ENCODE measurements at places on chromosomes 7 and 10.
A peak's percentile ranks its signal among the peaks of the same experiment; 100 is the strongest.

DNA sequence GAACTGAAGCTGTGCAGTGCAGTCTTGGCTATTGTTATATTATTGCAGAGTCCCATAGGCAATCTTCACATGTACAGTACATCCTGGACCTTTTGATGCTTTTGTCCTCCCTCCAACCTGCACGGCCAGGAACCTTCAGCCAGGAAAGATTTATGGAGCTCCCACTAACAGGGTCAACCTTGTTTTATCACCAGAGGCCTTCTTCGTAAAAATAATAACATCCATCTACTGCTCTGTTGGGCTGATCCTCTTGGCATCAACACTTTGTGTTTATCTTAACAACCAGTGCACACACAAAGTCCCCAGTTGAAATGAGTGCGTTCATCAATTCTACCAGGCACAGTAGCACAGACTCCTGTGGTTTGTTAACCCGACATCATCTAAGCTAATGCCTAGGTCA is 72.4 kb downstream of the AGMO start:
- no peak for DNase-seq

DNA sequence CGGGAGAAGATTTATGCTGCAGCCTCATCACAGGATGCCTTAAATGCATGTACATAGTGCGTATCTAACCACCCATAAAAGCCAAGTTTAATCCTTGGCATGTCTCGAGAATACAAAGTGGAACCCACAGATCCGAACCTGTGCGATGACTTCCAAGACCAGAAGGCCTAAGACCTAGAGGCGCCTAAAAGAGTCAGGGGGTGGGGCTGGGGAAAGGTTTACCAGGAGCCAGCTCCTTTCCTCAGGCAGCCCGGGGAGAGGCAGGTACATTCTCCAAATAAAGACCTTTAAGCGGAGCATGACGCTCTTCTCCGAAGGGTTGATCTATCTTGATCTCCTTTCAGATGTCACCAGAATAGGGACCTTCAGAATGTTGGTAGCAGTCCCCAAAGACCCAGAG is 9.7 kb downstream of the SP8 start:
- DNase-seq = no peak

DNA sequence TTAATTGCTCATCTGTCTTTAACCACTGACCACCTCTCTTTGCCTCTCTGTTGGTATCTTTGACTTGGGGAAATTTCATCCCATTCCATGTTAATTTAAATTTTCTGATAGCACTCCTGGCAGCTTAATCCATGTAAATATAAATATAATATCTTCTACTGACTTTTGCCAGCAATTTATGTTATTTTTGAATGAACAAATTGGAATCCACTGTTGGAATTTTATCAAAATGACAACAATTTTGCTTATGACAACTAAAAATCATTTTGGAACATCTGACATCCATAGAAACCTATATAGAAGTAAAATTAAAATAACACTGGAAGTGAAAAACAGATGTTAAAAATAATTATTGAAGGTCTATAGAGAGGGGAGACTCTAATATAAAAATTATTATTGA is 176.5 kb upstream of the AKR1E2 start:
- DNase-seq = no peak

- peak; percentile 68 for DNase-seq
Measured at GRCh38 chr10:6050801-6051445, 11.2 kb downstream of the IL2RA start.

GRCh38 chr10:132434405-132435005 is 37.5 kb downstream of the PWWP2B start:
- DNase-seq = no peak

DNA sequence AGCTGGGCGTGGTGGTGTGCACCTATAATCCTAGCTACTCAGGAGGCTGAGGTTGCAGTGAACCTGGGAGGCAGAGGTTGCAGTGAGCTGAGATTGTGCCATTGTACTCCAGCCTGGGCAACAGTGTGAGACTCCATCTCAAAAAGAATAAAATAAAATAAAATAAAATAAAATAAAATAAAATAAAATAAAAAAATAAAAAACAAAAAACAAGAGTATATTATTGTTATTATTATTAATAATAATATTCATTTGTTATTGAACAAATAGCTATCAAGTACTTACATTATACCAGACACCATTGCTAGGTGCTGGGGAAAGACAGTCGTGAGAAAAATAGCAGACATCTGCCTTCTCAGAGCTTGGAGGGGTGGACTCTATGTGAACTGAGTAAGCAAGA is 24.1 kb downstream of the PAX2 start:
- DNase-seq = no peak

GRCh38 chr10:71835671-71836595 is 15.1 kb downstream of the PSAP start:
- DNase-seq = no peak

- no peak for DNase-seq
Measured at GRCh38 chr10:24341371-24341770, 132.4 kb downstream of the KIAA1217 start.

DNA sequence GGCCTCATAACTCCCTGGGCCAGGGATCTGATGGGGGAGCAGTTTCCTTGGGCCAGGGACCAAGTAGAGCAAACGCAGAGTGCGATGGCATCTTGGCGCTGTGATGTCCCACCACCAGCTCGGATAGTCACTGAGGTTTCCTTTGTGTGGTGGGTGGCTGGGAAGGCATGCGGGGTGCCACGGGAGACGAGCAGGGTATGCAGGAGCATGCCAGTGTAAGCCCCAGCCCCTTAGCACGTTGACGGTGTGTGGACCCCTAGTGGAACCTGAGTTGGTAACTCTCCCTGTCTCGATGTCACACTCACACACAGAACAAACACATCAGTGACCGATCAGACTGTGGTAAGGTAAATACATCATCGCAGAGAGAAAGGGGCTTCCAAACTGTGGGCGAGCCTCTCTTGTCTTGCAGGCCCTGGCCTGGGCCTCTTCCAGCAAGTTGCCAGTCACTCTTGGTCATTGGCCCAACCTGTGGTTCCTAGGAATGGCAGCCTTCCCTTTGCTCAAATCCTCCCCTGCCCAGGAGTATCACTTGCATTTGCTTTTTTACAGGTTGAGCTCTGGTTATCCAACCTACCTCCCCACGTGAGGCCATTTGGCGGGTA is 231.6 kb upstream of the GPR26 start:
- no peak for DNase-seq

GRCh38 chr10:515674-516073 is 173.8 kb downstream of the DIP2C start:
- DNase-seq = no peak

DNA sequence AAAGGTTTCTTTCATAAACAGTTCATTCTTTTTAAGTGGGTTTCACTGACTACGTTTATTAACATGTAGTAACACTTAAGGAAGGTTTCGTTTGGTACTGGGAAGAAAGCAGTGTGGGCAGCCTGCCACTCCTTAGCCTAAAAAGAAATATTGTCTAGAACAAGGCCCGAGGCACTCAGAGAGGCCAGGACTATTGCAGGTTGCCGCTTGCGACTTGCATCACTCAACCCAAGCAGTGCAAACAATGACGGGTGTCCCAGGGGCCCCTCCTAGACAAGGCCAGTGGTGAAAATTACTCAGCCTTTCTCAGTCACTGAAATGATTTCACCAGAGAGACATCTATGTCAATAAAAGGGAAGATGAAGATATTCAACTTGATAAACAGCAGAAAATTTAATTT is 243.9 kb downstream of the SNX13 start:
- no peak for DNase-seq

GRCh38 chr10:96560966-96561887 is 25.6 kb downstream of the TM9SF3 start:
- no peak for DNase-seq

DNA sequence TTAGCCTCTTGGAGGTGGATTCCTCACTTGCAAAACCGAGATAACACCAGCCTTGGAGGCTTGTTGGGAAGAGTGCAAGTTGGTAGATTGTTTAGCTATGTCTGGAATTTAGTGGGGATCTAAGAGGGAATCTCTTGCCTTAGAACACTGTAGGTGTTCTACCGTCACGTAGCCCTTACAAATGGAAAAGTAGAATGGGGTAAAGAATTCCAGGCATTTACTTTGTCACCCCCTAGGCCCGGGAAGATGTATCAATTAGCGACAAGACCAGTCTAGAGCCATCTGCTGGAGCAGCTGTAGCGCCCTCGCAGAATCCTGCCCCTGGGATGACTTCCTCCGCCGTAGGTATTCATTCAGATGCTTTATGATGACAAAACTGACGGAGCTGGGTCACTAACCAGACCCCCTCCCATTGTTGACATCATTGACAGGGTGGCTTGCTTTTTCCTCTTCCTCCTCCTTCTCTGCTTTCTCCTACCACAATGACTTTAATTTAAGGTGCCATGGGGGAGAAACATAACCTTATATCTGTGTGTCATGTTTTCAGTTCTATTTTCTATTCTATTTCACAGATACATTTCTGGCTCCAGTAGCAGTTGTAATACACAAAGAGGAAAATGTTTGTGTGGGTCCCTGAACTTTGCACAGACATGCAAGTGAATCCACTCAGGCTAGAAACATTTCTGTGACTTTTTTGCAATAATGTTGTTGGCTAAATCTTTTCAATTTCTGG is 262.6 kb upstream of the LYZL1 start:
- DNase-seq = no peak

- DNase-seq = no peak
Measured at GRCh38 chr10:116694243-116694926, 48.0 kb downstream of the HSPA12A start.

DNA sequence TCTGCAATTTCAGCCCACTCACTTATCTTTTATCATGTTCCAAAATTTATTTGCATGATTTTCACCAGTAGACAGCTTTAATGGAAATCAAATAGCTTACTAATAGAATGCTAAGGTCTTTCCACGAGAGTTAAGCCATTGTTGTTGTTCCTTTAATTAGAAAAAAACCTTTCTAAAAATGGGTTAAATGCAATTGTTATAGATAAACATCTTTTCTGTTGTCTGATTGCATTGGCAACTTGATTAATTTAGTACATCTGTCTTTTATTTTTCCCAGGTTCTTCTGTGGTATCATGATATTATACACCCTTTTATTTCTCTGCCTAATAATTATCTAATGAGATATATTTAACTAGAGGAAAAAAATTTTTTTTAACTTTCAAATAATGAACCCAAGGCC is 487.6 kb upstream of the MBL2 start:
- DNase-seq = no peak

DNA sequence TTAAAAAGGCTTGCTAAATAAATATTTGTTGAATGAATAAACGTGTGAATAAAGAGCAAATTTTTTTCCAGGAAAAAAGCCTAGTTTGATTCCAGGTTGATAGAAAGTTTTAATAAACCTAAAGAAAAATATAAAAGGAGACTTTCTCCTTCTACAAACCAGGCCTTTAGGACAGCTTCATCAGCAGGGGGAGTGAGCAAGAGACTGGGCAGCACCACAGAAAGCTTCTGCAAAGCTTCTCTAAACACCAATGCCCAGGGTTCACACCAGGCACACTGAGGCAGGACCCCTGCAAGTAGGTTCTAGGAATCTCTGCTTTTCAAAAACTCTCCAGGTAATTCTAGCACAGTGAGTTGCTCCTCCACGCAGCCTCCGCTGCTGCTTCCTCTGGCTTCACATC is 66.4 kb upstream of the SEC61G start:
- DNase-seq = no peak

GRCh38 chr7:28615091-28615490 is 202.8 kb downstream of the CREB5 start:
- no peak for DNase-seq

Data from stimulated activated CD8-positive, alpha-beta memory T cell treated with anti-CD3 and anti-CD28 coated beads, Interleukin-7, amount 100 ng/mL, for 1 hour (primary cell).